ENCODE measurements at places on chromosomes 1 and 21. TPM values are rescaled to one million over a fixed set of nuclear protein-coding genes. Genes with fewer than 3 reads are reported as not detected.

The XKR8 gene
- 10.9 TPM for total RNA-seq

The KCNQ4 gene
- 3.5 TPM for total RNA-seq

The SLC44A5 gene
- total RNA-seq, result 0.43 TPM

The NBPF11 gene
- 11.4 TPM for total RNA-seq

The MANEAL gene
- 6.9 TPM for total RNA-seq

The PLXNA2 gene
- 37.4 TPM for total RNA-seq

The KCNA2 gene
- total RNA-seq, result 1.8 TPM

The RGS7 gene
- total RNA-seq, result 0.81 TPM

DNA sequence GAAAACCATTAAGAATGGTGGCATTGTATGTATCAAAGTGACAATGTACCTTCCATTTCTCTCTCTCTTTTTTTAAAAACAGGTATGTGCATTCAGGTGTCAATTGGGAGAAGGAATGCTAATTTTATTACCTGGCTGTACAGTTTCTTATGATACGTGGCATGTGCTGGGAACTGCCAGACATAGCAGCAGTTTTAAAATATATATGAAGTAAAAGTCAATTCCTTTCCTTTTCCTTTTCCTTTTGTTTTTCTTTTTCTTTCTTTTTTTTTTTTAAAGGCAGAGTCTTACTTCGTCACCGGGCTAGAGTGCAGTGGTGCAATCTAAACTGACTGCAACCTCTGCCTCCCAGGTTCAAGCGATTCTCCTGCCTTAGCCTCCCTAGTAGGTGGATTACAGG lies 37.0 kb downstream of the SPEN start:
- no peak for DNase-seq

DNA sequence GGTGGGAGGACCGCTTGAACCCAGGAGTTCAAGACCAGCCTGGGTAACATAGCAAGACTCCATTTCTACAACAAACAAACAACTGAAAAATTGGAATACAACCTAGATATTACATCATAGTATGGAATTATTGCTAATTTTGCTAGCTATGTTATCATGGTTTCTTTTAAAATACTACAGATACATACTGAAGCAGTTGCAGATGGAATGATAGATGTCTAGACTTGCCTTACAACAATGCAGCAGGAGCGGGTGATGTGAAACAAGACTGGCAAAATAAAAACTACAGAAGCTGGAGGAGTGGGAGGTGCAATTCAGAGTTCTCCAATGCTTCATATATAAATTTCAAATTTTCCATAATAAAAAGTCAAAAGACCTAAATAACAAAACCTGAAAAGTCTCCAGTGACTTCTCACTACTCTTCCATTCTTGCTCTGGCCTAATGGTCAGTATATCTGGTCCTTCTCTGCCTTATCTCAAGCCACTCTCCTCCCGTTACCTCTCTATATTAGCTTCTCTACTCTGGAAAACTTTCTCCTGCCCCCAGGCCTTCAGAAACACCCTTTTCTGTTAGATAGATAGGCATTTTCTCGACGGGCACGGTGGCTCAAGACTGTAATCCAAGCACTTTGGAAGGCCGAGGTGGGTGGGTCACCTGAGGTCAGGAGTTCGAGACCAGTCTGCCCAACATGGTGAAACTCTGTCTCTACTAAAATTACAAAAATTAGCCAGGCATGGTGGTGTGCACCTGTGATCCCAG lies 28.5 kb upstream of the TMEM200B start:
- DNase-seq, result no peak

DNA sequence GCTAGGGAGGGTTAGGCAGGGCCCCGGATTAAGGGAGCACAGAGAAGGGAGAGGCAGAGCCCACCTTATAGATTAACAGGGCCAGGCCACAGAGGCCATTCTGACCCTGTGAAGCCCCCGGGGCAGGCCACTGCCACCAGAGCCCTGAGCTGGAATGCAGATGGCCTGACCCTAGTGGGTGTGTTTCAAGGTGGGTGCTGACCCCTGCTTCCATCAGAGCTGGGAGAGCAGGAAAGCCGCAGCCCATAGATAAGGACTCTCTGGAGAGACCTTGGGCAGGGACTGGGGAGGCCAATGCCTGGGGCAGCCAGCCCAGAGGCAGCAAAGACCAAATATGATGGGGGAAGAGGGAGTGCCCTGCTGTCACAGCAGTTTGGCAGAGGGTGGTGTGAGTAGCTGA lies 35.9 kb downstream of the NCMAP start:
- DNase-seq, result no peak

GRCh38 chr1:19439464-19440171 lies 45.7 kb downstream of the CAPZB start:
- DNase-seq, result no peak

DNA sequence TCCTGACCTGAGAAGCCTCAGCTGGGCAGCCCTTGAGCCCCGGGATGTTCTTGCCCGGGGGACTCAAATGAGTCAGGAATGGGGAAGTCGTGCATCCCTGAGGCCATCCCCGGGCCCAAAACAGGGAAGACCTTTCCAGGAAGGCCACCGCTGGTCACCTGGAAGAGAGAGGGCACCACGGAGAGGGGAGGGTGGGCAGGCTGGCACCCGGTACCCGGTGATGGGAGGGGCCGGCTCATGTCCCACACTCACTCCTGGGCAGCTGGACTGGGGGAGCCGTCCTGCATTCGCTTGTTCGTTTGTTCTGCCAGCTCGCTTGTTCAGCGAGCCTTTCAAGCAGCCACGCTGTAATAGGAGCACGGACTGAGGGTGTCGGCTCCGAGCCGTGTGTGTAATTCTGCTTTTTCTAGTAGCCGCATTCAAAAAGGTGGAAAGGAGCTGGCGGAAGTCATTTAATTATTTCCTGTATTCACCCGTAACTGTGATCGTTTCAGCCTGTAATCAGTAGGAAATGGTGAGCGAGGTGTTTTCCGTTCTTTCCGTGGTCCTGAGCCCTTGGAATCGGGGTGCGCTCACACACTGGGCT lies 48.4 kb upstream of the CCDC27 start:
- DNase-seq, result no peak

DNA sequence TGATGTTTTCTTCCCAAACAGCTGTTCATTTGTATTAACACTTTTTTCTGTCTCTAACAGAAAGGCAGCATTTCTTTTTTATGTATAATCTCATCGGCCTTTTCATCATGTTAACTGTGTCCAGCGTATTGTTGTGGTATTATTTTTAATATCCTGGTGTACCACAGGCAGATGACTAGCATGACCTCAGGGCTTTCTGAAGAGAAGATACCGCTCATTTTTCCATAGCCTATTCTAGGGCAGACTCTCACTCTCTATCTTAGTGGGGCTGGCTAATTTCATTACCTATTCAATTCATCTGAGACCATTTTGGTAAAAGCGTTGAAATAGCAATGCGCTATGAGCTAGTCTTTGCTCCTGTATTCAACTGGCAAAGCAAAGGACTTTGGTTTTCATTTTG lies 209.9 kb downstream of the SDCCAG8 start:
- no peak for DNase-seq

- peak; percentile 63 for DNase-seq
Observed at GRCh38 chr1:111690306-111690617, 48.9 kb downstream of the INKA2 start.

- no peak for DNase-seq
Observed at GRCh38 chr1:193066606-193067005, 7.2 kb downstream of the RO60 start.

GRCh38 chr1:52628614-52629324 lies 4.2 kb upstream of the SHISAL2A start:
- no peak for DNase-seq

- DNase-seq, result no peak
Observed at GRCh38 chr1:78086697-78087096, 40.9 kb downstream of the GIPC2 start.

- no peak for DNase-seq
Observed at GRCh38 chr1:68180441-68181164, 51.7 kb downstream of the WLS start.

GRCh38 chr1:31166462-31166861 lies 73.2 kb downstream of the NKAIN1 start:
- DNase-seq, result no peak

DNA sequence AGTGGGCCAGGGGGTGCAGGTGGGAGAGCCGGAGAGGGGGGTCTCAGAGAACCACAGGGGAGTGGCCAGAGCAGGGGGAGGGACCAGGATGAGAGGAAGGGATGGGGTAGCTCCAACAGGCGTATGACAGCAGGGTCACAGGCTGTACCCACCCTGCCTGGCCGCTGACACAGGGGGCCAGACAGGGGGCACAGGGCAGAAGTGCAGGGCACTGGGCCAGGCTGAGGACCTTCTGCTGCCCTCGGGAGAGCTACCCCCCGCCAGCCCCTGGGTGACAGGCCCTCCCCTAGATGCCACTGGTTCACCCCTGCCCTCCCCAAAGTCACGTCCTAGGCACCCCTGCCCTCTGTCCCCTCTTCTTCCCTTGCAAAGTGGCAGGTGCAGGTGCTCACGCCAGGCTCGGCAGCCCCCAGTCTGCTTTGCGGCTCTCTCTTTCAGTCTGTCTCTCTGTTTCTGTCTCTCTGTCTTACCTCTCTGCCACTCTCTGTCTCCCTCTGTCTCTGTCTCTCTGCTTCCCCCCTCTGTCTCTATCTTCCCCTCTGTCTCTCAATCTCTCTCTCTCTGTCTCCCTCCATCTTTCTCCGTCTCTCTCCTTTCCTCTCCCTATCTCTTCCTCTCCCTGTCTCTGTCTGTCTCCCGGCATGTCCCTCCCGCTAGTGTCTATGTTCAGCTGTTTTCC lies 48.5 kb downstream of the WNT9A start:
- no peak for DNase-seq

GRCh38 chr1:216310776-216311175 lies 112.5 kb downstream of the USH2A start:
- DNase-seq, result no peak

All from mucosa of gallbladder (tissue), 1 donor.